ENCODE measurements at places on chromosomes 1 and 21.

DNA sequence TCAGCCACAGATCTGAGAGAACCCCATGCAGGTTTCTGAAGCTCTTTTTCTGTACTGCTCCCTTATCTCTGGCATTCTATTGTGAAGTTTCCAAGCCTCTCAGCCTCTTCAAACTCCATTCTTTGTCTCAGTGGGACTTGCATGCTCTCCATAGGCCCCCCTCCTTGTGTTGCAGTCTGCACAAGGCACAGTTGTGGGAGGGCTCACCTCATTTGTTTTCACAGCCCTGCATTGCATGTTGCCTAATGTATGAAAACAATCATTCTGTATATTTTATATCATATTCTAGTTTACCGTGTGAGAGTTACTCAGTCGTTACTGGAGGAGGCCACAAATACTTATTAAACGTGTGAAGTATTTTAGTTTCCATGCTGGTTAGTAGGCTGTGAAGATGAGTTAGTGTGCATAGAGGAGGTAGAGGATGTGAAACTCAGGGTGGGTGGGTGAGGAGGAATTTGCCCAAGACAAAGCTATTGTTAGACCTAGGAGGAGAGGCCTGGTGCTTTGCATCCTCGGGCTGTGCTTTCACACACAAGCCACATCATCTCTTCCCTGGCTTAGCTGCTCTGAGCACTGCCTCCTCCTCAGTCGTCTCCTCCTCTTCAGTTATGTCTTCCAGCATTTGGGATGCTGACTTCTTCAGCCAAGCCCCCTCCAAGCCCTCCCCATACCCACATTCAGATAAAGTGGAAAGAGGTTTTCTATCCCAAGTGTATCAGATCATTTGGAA, 7.8 kb upstream of the CHI3L2 start:
- DNase-seq = no peak

- DNase-seq = no peak
Observed at GRCh38 chr21:45719177-45719802, 75.8 kb downstream of the PCBP3 start.

DNA sequence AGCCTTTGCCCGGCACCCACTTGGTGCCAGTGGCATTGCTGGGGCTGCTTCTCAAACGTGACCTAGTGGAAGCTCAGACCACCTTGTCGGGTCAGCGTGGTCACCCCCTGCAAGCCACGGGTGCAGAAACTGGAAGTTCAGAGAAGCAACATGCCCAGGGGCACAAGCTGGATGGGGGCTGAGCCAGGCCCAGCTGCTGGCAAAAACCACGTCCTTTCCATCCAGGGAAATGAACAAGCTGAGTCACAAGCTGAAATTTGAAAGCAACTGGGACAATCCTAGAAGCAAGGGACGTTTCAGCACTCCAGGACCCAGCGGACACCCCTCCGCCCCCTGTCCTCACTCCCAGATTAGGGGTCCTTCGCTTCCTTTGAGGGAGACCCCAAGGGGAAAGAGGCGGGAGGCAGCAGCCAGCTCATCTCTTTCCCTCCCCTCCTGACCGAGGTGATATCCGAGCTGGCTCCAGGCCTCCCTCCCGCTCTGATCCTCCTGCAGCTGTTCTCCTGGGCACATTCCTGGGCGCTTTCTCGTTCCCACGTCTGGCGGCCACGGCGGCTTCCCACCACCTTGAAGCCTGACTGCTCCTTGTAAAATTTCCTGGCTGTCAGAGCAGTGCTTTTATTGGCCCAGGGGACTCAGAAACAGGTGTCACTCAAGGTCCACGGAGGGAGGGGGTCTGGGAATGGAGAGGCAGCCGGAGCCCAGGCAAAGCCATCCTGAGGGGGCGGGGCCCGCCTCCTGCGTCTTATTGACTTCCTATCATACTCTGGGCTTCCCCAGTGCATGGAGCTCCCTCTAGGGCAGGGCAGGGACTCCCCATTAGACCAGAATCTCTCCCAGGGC, 62.8 kb downstream of the PAX7 start:
- DNase-seq = no peak

DNA sequence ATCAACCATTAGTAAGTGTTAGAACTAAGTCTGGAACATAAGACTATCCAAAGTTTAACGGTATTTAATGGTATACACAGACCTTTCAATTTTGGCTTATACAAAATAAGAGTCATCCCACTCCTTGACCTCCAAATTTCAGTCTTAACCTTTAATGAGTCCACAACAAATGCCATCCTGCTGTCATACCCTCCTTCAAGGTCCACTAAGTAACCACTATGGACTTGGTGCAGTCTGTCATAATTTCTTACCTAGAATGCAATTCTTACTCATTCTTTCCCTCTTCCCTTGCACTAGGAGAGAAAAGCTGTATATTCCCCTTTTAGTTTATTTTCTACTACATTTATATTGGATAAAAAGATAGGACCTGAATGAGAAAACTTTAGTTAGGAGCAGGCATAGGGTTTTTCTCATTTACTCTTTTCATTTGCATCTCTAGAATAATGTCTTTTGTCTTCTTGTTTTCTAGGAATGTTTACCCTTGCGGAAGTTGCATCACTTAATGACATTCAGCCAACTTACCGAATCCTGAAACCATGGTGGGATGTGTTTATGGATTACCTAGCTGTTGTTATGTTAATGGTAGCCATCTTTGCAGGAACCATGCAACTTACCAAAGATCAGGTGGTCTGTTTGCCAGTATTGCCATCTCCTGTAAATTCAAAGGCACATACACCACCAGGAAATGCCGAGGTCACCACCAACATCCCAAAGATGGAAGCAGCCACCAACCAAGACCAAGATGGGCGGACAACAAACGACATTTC, 62.1 kb upstream of the ZNF326 start:
- no peak for DNase-seq

GRCh38 chr1:45545553-45546310, 4.9 kb upstream of the AKR1A1 start:
- DNase-seq = no peak
